ENCODE measurements at places on chromosomes 5 and 9. TPM values are rescaled to one million over a fixed set of nuclear protein-coding genes. Genes with fewer than 3 reads are reported as not detected.

- H3K4me1 ChIP-seq: peaks cover 26% of the 10 kb centered on the region
- H3K4me3 ChIP-seq: peak overlapping the region; percentile 81
- DNase-seq: peak; percentile 43
- no peaks in the 10 kb centered on the region for H3K27me3 ChIP-seq
Measured at GRCh38 chr9:136544964-136545691, 720 bp downstream of the NOTCH1 start.

GRCh38 chr5:128380337-128380736 is 157.7 kb downstream of the FBN2 start:
- no peak for DNase-seq
- no peaks in the 10 kb centered on the region for H3K27me3 ChIP-seq
- no peak overlapping the region for H3K27ac ChIP-seq
- H3K4me3 ChIP-seq: no peak overlapping the region

Gene DNAJC18
- 3.8 TPM for polyA plus RNA-seq

Gene INSL6
- polyA plus RNA-seq: 0.15 TPM

DNA sequence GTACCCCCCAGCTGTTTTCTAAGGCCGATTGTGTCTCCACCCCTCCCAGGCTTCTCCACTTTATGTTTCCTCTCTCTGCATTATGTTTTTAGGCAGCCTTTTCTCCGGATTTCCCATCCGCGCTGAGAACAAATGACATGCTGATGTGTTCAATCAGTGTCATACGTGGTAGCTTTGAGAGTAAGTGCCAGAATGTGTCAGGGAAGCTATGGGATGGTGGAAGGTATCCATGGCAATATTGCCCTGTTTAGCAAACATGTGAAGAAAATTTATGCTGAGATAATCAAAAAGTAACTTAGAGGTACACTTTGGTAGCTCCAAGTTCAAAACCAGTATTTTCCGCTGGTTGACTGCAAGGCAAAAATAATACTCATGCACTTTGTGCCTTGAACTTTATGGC is 36.6 kb upstream of the LECT2 start:
- no peak overlapping the region for H3K27ac ChIP-seq
- H3K27me3 ChIP-seq: no peaks in the 10 kb centered on the region
- H3K4me1 ChIP-seq: no peaks in the 10 kb centered on the region
- H3K36me3 ChIP-seq: no peaks in the 10 kb centered on the region

Gene AGGF1
- polyA plus RNA-seq: 33.3 TPM

All from naive thymus-derived CD4-positive, alpha-beta T cell (primary cell).